ENCODE measurements at places on chromosomes 6 and 20.

DNA sequence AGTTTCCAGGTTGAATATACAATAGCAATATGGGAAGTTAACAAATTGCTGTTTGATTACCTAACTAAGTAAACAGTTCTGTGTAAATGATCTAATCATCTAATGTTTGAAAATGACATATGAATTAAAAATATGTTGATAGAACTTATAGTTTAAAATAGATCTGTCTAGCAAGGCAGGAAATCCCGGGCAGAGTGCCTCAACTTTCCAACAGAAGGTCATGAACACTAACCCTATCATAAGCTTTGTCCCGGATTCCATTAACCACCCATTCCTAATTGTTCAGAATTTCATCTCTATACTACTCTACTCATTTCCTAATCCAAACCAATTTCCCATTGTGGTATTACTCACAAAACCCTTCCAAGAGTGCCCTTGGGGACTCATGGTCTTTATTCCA lies 10.2 kb downstream of the TAAR1 start:
- no peak for DNase-seq

- no peak for DNase-seq
Measured at GRCh38 chr20:57966620-57967019, 256.8 kb upstream of the PMEPA1 start.

- no peak for DNase-seq
Measured at GRCh38 chr6:111583986-111584385, 21.7 kb downstream of the TRAF3IP2 start.

- no peak for DNase-seq
Measured at GRCh38 chr6:121603486-121603885, 168.0 kb downstream of the GJA1 start.

DNA sequence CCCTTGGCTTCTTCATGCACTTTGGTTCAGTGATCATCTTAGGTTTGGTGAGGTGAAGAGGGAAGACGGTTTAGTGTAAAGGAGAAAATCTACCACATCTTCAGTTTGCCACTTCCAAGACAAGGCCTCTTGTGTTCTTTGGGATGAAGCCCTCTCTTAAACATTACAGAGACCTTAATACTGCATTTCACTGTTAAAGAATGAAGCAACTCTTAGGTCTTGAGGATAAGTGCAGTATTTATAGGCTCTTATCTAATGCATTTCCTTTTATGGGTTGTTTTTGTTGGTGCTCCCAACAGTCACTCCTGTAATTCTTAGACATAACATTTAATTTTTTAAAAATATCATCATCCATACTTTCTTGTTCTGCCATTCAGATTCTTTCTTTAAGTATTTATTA lies 139.9 kb upstream of the LAMP5 start:
- no peak for DNase-seq

DNA sequence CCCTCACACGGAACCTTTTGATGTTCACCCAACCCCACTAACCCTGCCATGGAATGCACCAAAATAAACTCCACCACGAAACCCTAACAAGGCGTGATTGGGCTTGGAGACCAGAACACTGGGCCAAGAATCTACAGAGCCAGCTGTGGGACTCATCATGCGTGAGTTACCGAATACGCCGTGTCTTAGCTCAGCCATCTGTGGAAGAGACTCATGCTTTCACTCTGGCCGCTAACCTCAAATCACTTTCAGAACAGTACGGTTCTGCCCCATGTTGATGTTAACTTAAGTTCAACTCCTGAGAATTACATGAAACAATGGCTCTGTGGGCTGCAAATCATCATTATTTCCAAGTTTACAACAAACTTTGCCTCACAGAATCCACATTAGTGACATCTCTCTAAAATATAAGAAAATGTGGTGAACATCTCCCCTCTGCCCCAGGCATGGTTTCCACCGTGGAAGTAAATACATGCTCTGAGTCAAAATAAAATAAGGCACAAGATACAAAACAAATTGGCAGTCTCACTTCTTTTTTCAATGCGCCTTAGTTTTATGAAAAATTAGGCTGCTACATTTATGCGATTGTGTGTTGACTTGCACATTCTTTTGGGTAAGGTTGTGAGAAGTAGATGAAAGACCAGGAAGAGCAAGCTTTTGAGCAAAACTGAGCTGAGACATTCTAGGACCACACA lies 308.9 kb upstream of the EXOC2 start:
- no peak for DNase-seq

DNA sequence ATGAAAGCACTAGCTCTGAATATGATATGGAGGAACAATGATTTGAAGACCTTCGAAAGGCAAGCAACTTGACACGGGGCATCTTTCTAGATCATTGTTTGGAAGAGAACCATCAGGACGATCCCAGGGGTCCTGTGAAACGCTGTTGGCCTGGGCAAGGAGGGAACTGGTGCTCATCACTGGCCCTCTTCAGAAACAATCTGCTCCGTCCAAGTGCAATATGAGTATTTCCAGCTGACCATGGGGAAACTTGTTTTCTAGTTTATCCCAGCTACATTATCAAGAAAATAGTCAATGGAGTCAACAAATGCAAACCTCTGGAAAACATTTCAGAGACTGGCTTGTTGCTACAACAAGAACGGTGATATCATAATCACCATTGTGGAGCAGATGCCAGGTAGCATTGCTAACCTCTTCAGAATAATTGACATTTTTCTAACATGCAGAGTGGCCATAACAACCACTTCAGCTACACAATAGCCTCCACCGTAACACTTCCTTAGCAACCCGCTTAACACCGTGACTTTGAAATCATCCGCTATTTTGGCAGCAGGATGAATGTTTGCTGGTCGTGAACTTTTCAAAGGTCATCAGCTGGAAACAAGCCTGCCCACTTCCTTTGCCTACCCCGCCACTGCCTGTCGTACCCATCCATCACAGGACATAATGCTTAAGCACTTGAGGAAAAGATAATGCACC lies 112.0 kb upstream of the PDE10A start:
- peak; percentile 90 for DNase-seq

GRCh38 chr6:148629592-148630465 lies 117.0 kb upstream of the UST start:
- peak; percentile 59 for DNase-seq

DNA sequence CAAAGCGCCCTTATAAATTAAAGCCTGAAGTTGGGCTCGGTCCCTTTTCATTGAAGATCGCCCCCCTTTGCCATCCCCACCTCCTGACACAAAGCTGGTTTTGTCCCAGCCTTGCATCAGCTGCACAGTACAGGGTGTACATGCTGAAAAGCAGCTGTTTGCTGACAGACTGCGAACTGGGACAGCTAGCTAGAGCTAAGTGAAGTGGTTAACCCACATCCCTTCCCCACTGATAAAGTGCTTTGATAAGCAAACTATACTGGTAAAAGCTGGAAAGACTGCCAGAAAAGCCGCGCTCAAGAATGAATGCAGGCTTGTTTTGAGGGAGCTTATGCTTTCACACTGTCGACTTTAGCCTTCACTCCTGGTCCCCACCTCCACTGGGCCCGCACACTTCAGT lies 207.3 kb downstream of the GMDS start:
- no peak for DNase-seq

GRCh38 chr20:15913391-15914025 lies 659.7 kb downstream of the KIF16B start:
- no peak for DNase-seq
